ENCODE measurements at places on chromosomes 7 and 10. TPM values are rescaled to one million over a fixed set of nuclear protein-coding genes. Genes with fewer than 3 reads are reported as not detected.

Gene ADAMTS14
- 0.07 TPM for total RNA-seq

Gene MNX1
- total RNA-seq, result 6.3 TPM

Gene ITGA8
- total RNA-seq, result not detected

Gene EIF5AL1
- total RNA-seq, result 3.1 TPM

Gene SUGCT
- 1.8 TPM for total RNA-seq

Gene SLC13A1
- not detected for total RNA-seq

Gene NUTM2E
- total RNA-seq, result 0.59 TPM

Gene ASB10
- total RNA-seq, result not detected

Gene CTAGE15
- total RNA-seq, result not detected

Gene PLXNA4
- 1.7 TPM for total RNA-seq

Gene HDAC9
- total RNA-seq, result 0.38 TPM

Gene SCD
- 183 TPM for total RNA-seq

Gene DGKB
- total RNA-seq, result not detected

Gene CTAGE6
- not detected for total RNA-seq

Gene MOGAT3
- not detected for total RNA-seq

Gene TMEM196
- total RNA-seq, result not detected

Gene UCMA
- not detected for total RNA-seq

Gene LIPF
- not detected for total RNA-seq

Gene PAPSS2
- total RNA-seq, result 22.1 TPM

Gene ENTPD1
- total RNA-seq, result not detected

Gene MBL2
- not detected for total RNA-seq

Gene HABP2
- 0.09 TPM for total RNA-seq

Gene VAX1
- total RNA-seq, result 1.7 TPM

Gene CRTAC1
- 1.1 TPM for total RNA-seq

Gene FZD1
- 2.7 TPM for total RNA-seq

Gene HPSE2
- not detected for total RNA-seq

Gene PON1
- 0.66 TPM for total RNA-seq

Gene MEST
- 39.6 TPM for total RNA-seq

Gene SAMD8
- 4.7 TPM for total RNA-seq

Gene CALML5
- total RNA-seq, result not detected

Gene ANKRD7
- total RNA-seq, result 0.23 TPM

Gene ABCB1
- total RNA-seq, result 0.29 TPM

Gene SYNPO2L
- total RNA-seq, result not detected

Gene PUS7
- total RNA-seq, result 22.6 TPM

Gene TFPI2
- 302 TPM for total RNA-seq

Gene ZCWPW1
- total RNA-seq, result 1.3 TPM

Gene MYL10
- total RNA-seq, result not detected

Gene CDNF
- 1.1 TPM for total RNA-seq

Gene PNLIPRP2
- not detected for total RNA-seq

Data from A549 treated with RU486 at 1 μM for 4 hours (cell line).